ENCODE measurements at places on chromosomes 7 and 10. TPM values are rescaled to one million over a fixed set of nuclear protein-coding genes. Genes with fewer than 3 reads are reported as not detected.

GRCh38 chr10:82762641-82763040 lies 887.6 kb downstream of the NRG3 start:
- no peak overlapping the region for H3K27ac ChIP-seq
- H3K4me1 ChIP-seq: no peaks in the 10 kb centered on the region
- no peaks in the 10 kb centered on the region for H3K27me3 ChIP-seq
- no peak for DNase-seq

GRID2IP gene
- 0.41 TPM for total RNA-seq

DNA sequence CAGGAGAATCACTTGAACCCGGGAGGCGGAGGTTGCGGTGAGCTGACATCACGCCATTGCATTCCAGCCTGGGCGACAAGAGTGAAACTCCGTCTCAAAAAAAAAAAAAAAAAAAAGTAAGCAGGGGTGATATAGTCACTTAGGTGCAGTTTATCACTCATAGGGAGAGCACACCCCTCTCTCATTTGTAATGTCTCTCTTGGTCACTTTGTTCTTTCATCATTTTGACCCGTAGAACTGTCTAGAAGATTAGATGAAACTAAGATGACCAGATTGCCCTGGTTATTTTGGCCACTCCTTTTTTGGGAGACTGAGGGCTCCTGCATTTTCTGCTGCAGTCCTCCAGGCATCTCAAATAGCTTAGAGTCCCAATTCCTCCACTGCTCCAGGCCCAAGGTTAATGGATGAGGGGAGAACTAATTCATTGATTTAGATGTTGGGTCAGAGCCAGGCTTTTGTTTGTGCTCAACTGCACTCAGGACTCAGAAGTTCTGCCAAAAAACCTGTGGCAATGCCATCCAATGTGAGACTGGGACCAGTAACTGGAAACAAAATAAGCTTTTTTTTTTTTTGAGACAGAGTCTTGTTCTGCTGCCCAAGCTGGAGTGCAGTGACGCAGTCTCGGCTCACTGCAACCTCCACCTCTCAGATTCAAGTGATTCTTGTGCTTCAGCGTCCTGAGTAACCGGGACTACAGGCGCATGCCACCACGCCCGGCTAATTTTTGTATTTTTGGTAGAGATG lies 50.0 kb upstream of the CAMK1D start:
- no peaks in the 10 kb centered on the region for H3K4me1 ChIP-seq
- no peaks in the 10 kb centered on the region for H3K36me3 ChIP-seq
- no peaks in the 10 kb centered on the region for H3K27me3 ChIP-seq
- no peak overlapping the region for H3K4me3 ChIP-seq
- DNase-seq: peak; percentile 58

DNA sequence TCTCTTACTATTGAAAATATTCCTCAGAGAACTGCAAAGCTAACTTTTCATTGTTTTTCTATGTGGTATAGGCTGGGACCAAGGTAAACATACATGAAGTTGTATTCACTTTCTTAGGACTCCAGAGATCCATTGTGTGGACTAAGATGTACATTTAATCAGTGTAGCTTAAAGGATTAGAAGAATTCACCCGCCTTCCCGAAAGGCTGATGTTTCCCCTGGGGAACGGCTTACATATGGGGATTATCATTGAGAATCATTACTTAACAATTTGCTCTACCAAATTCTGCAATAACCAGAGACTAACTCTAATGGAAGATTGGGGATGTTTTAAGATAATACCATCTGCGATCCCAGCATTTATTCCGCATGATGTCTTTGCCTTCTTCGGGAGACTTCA lies 257.1 kb upstream of the KIAA1217 start:
- no peak overlapping the region for H3K4me3 ChIP-seq
- H3K27me3 ChIP-seq: no peaks in the 10 kb centered on the region
- no peak for DNase-seq
- H3K27ac ChIP-seq: no peak overlapping the region
- H3K36me3 ChIP-seq: no peaks in the 10 kb centered on the region

- no peak overlapping the region for H3K27ac ChIP-seq
- no peaks in the 10 kb centered on the region for H3K27me3 ChIP-seq
- H3K36me3 ChIP-seq: no peaks in the 10 kb centered on the region
- H3K4me3 ChIP-seq: no peak overlapping the region
- H3K4me1 ChIP-seq: peaks cover 16% of the 10 kb centered on the region
Observed at GRCh38 chr7:91243591-91244301, 20.5 kb upstream of the FZD1 start.

DNA sequence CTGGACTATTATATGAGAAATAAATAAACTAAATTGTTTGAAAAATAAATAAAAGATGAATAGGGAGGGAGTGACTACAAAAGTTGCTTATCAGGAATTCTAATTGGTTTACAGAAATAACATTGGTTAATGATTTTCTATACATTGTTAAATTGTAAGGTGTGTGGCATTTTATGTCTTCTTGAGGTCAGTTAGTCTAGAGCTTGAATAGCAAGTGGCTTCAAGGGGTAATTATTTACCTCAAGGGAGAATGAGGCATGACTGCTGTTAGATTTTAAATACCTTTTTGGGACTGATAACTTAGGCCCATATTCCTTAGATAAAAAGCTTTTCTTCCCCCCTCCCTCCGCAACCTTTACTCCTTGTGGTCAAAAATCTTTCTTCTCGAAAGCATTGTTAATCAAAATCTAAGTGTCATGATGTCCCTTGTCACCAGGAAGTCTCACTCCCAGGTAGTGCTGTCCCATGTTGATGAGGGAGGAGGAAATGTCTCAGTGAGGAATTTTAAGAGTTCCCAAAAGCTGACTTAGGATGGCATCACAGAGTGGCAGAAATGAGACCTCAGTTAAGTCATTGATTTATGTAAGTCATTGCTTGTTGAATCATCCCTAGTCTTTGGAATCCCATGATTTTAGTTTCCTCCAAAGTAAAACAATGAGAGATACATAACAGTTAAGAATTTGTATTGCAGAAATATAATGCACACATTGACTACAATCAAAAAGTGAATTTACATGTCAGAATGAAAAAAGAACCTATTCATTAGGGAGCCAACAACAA lies 71.5 kb downstream of the MAPK8 start:
- H3K36me3 ChIP-seq: no peaks in the 10 kb centered on the region
- H3K4me3 ChIP-seq: no peak overlapping the region
- no peak for DNase-seq
- no peak overlapping the region for H3K27ac ChIP-seq

PRRT4 gene
- total RNA-seq: 0.47 TPM

ERVW-1 gene
- total RNA-seq: not detected

RELN gene
- 3.7 TPM for total RNA-seq

DNA sequence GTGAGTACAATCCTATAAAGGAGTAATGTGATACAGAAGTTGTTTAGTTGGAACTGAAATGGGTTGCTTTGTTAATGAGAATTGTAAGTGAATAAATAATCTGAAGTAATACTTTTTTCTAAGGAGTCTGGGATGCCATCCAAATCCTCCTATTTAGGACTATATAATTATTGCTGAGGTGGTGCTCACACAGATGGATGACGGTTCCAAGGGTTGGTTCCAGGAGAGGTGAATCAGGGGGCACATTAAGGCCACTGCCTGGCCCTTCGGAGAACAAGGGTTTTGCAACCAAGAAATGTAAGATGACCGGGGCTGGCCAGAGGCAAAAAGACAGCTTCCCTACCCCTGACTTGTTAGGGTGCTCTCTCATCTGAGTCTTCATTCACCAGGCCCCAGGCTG lies 352.7 kb downstream of the PHTF2 start:
- no peaks in the 10 kb centered on the region for H3K4me1 ChIP-seq
- H3K27me3 ChIP-seq: no peaks in the 10 kb centered on the region
- no peak for DNase-seq
- H3K27ac ChIP-seq: no peak overlapping the region
- H3K4me3 ChIP-seq: no peak overlapping the region
- no peaks in the 10 kb centered on the region for H3K36me3 ChIP-seq

- H3K4me1 ChIP-seq: peaks cover 6% of the 10 kb centered on the region
- DNase-seq: no peak
- no peak overlapping the region for H3K27ac ChIP-seq
- no peaks in the 10 kb centered on the region for H3K36me3 ChIP-seq
Observed at GRCh38 chr7:80924090-80924489, 5.2 kb upstream of the SEMA3C start.

HMX2 gene
- total RNA-seq: not detected

DNA sequence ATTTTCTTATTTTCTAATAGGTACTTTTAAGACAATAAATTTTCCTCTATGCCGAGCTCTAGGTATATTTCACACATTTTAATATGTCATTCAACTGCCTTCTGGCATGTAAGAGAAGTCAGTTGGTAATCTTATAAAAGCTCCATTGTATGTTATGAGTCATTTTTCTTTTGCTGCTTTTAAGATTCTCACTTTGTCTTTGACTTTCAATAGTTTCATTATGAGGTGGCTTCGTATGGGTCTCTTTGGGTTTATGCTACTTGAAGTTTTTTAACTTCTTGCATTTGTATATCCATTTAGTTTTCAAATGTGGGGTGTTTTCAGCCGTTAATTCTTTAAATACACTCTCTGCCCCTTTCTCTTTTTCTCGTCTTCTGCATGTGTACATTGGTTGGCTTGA lies 80.5 kb downstream of the ABCA13 start:
- no peaks in the 10 kb centered on the region for H3K36me3 ChIP-seq
- H3K27me3 ChIP-seq: no peaks in the 10 kb centered on the region
- H3K4me1 ChIP-seq: peaks cover 4% of the 10 kb centered on the region
- DNase-seq: no peak
- H3K27ac ChIP-seq: no peak overlapping the region

SLC26A5 gene
- 1.8 TPM for total RNA-seq

UTF1 gene
- total RNA-seq: not detected

GRCh38 chr7:139946533-139946932 lies 116.2 kb downstream of the PARP12 start:
- no peak for DNase-seq
- no peak overlapping the region for H3K4me3 ChIP-seq
- H3K27me3 ChIP-seq: no peaks in the 10 kb centered on the region
- peaks cover 1% of the 10 kb centered on the region for H3K36me3 ChIP-seq

INSYN2A gene
- not detected for total RNA-seq

DNA sequence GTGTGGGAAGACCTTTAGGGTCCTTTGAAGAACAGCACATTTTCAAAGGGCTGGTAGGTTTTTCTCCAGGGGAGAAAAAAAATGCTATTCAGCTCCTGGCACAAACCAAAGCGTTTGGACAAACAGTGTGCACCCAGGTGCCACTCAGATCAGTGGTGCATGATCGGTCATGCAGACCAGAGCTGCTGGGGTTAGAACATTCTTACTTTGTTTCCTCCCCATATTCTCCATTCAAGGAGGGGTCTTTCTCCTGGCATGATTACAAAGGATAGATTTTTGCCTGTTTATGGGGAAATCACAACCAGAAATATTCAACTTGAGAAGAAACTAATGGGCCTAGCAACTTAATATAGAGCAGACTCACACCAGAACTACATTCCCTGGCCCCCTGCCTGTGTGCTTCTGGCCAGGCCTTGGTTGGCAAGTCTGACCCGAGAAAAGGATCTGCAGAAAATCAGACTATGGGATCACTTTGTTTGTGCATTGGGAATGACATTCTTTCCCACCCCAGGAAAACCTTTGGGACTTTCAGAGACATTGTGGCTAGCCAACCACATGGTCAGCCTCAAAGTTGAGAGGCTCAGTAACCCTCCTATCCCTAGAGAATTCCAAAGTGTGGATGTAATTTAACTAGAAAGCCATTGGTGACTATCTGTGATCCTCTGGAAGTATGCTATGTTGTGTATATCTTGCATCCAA lies 82.3 kb upstream of the FGL2 start:
- H3K4me1 ChIP-seq: no peaks in the 10 kb centered on the region
- H3K27ac ChIP-seq: no peak overlapping the region

ALOX5 gene
- total RNA-seq: 222 TPM

- H3K27ac ChIP-seq: no peak overlapping the region
- no peaks in the 10 kb centered on the region for H3K36me3 ChIP-seq
- DNase-seq: peak; percentile 75
- peaks cover 56% of the 10 kb centered on the region for H3K27me3 ChIP-seq
- H3K4me3 ChIP-seq: peak overlapping the region; percentile 32
Observed at GRCh38 chr7:76234931-76235441, 33.3 kb downstream of the SRRM3 start.

DNA sequence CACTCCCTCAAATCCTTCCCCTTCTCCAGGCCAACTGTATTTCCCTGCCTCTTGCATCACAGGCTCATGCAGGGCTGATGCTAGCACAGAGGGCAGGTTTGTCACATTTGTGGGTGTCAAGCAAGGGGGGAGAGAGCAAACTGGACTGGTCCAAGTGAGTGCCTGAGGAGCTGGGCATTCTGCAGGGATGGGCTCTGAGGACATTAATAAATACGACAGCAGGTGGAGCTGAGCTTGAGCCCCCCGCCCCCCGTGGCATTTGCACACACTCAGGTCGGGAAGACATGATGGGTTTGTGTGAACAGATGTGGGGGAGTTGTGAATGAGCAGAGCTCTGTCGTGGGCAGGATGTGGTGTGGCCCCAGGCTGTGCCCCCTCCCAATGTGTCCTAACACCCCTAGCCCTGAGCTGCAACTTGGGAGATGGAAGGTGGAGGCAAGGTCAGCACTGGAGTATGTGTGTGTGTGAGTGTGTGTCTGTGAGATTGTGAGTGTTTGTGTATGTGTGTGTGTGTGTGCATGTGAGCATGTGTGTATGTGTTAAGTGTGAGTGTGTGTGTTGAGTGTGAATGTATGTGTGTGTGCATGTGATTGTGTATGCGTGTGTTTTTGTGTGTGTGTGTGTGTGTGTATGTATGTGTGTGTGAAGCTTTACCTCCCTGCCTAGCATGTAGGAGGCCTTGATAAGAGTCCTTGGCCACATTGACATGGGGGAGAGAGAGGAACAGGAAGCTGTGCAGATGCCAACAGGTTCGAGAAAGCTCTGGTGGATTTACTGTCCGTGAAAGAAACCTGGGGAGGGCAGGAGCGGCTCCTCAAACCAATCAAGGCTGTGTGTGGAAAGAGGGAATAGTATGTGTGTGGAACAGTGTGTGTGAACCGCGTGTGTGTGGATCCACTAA lies 9.1 kb downstream of the RASSF4 start:
- DNase-seq: no peak
- H3K36me3 ChIP-seq: peaks cover 35% of the 10 kb centered on the region
- peak overlapping the region; percentile 66 for H3K27ac ChIP-seq
- H3K4me1 ChIP-seq: peaks cover 78% of the 10 kb centered on the region
- H3K27me3 ChIP-seq: no peaks in the 10 kb centered on the region

RAMP3 gene
- 183 TPM for total RNA-seq

- no peaks in the 10 kb centered on the region for H3K4me1 ChIP-seq
- no peaks in the 10 kb centered on the region for H3K27me3 ChIP-seq
- no peak overlapping the region for H3K4me3 ChIP-seq
- no peak for DNase-seq
- H3K36me3 ChIP-seq: no peaks in the 10 kb centered on the region
Observed at GRCh38 chr7:158263964-158264748, 323.5 kb downstream of the PTPRN2 start.

PILRA gene
- total RNA-seq: 48.7 TPM
